Left renal pelvis (tissue), 4 donors: ENCODE measurements at places on chromosomes 13 and 19.
A peak's percentile ranks its signal among the peaks of the same experiment; 100 is the strongest.

DNA sequence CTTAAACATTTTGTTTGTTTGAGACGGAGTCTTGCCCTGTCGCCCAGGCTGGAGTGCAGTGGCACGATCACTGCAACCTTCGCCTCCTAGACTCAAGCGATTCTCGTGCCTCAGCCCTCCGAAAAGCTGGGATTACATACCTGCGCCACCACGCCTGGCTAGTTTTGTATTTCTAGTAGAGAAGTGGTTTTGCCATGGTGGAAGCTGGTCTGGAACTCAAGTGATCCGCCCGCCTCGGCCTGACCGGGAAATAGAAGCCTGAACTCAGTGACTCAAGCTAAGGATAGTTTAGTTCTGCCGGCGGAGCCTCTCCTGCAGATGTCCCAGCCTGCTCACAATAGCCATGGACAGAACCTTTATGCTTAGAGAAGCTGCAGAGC, 53.0 kb upstream of the ZNF254 start:
- peak; percentile 40 for DNase-seq

DNA sequence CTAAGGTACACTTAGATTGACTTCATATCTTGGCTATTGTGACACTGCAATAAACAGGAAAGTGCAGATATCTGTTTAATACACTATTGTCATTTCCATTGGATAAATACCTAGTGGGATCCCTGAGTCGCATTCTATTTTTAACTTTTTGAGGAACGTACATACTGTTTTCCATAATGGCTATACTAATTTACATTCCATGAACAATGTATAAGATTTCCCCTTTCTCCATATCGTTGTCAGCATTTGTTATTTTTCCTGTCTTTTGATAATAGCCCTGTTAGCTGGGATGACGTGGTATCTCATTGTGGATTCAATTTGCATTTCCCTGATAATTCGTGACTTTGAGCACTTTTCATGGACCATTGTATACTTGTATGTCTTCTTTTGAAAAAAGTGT, 17.4 kb downstream of the OR7A17 start:
- DNase-seq = no peak

- no peak for DNase-seq
These were observed 344.7 kb downstream of the KLF5 start for GRCh38 chr13:73403355-73404120.

- DNase-seq = no peak
These were observed 954 bp upstream of the STK24 start for GRCh38 chr13:98577836-98578285.

GRCh38 chr19:1672038-1672768, 19.8 kb upstream of the TCF3 start:
- no peak for DNase-seq
